ENCODE measurements at places on chromosomes 3 and 15.

GRCh38 chr3:10577486-10577885, 72.1 kb upstream of the ATP2B2 start:
- DNase-seq: no peak

GRCh38 chr3:66986406-66986805, 11.7 kb upstream of the KBTBD8 start:
- no peak for DNase-seq

DNA sequence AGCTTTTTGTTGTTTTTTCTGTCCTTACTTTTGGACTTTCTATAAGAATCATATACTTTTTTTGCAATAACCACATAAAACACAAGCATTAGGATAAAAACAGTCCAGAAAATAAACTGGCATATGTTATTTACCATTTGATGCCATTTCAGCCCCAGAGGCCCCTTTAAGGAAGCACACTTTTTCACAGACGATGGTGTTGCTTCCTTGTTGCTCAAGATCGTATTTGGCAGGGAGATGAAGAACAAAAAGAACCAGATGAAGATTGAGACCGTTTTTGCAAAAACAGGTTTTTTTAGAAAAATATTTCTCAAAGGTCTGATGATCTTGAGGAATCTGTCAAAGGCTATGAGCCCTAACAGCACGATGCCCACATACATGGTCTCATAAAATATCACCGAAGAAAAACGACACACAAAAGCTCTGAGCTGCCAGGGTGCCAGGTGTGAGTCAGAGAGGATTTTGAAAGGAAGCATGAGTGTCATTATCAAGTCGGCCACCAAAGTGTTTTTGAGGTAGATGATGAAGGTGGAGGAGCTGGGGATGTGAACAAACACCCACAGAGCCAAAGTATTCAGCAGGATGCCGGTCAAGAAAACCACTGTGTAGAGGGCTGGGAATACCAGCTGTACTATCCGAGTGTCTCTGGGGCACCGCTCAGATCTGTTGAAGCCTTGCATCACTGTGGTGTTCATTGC, 902 bp downstream of the P2RY13 start:
- DNase-seq: no peak

GRCh38 chr3:119700269-119700919, 2.4 kb upstream of the CFAP91 start:
- DNase-seq: no peak

DNA sequence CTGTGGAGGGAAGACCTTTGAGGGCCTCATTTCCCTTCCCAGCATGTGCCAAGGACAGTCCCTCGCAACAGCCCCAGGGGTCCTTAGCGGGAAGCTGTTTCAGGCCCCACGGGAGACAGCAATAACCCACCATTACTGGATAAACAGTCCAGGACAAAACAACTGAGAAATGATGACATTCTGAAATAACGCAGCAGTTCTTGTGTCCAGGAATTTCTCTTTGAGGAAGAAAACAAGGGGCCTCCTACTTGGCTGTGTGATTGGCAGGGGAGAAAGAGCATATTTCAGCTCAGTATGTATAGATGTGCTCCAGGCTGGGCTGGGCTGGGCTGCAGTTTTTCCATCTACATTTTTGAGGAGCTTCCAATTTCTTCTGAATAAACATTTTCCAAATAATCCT, 82.2 kb upstream of the THBS1 start:
- peak; percentile 7 for DNase-seq

GRCh38 chr3:184117636-184118035, 17.5 kb upstream of the EIF2B5 start:
- no peak for DNase-seq

- DNase-seq: no peak
These were observed 513 bp downstream of the SS18L2 start for GRCh38 chr3:42590989-42591756.

DNA sequence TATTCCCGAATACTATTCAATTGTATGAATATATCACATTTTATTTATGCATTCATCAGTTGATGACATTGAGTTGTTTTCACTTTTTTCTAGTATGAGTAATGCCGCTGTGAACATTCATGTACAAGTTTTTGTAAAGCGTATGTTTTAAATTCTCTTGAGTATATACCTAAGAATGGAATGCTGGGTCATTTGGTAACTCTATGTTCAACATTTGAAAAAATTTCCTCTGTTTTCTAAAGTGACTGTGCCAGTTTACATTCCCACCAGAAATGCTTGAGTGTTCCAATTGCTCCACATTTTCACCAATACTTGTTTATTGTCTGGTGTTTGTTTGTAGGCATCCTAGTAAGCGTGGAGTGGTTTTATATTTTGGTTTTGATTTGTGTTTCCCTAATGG, 144.5 kb downstream of the EPHA6 start:
- no peak for DNase-seq

- DNase-seq: no peak
These were observed 85.1 kb downstream of the DUT start for GRCh38 chr15:48416301-48416700.

GRCh38 chr3:94734206-94734605, 671.3 kb downstream of the NSUN3 start:
- no peak for DNase-seq

- no peak for DNase-seq
These were observed 617.5 kb downstream of the ZPLD1 start for GRCh38 chr3:103052236-103052830.

DNA sequence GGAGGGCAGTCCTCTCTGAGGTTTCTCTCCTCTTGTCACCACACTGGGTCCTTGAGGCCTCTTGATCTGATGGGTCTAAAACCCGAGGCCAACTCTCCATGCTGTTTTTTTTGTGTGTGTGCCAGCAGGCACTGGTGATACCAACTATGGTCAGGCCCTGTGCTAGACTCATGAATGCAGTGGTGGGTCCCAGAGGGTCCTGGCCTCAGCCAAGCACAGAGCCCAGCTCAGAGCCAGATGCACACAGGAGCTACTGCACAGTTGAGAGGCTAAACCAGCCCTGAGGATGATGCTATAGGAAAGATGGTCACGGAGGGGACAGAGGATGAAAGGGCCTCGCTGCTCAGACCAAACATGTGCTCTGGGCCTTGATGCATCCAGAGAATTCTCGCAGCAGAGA, 33.5 kb downstream of the RAB6B start:
- DNase-seq: no peak

- DNase-seq: no peak
These were observed 32.1 kb downstream of the EFHB start for GRCh38 chr3:19901918-19902317.

GRCh38 chr3:4900298-4900697, 78.9 kb upstream of the BHLHE40 start:
- no peak for DNase-seq

- DNase-seq: no peak
These were observed 3.1 kb downstream of the KIF7 start for GRCh38 chr15:89652131-89652530.

- no peak for DNase-seq
These were observed 778 bp downstream of the ARL6 start for GRCh38 chr3:97765336-97765735.

DNA sequence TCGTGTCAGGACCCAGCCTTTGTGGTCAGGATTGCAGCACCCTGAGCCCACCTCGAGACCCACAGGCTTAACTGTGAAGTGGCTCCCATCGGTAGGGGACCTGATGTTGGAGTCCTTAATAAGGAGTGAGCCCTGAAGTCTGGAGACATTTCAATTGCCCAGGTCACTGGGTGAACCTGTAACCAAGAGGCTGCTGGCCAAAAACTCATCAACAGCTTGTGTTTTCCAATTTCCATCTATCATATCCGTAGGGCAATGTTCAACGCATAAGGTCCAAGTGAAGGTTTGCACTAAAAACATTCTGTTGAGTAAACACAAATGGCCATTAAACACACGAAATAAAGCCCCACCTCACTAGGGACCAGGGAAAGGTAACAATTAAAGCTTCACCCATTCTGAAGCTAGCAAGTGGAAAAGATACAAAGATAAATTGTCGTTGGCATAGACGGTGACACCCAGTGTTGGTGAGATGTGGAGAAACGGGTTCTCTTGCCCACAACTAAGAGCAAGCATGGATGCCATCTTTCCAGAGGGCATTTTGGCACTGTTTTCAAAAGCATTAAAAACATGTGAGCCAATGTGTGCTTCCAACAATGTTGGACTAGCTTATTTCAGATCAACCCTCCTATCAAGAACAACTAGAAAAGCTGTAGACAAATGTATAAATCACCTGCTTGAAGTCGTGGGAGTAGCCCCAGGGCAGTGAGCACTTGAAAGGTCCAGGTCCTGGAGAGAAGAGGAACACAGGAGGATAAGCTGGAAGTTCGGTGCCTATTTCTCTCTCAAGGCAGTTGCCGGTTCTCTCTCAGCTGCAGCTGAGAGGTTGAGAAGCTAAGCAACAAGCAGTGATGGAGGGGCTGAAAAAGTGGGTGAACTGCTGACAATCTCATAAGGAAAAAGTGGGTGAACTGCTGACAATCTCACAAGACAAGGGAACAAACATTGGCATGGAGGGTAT, 56.3 kb upstream of the PCSK6 start:
- no peak for DNase-seq

DNA sequence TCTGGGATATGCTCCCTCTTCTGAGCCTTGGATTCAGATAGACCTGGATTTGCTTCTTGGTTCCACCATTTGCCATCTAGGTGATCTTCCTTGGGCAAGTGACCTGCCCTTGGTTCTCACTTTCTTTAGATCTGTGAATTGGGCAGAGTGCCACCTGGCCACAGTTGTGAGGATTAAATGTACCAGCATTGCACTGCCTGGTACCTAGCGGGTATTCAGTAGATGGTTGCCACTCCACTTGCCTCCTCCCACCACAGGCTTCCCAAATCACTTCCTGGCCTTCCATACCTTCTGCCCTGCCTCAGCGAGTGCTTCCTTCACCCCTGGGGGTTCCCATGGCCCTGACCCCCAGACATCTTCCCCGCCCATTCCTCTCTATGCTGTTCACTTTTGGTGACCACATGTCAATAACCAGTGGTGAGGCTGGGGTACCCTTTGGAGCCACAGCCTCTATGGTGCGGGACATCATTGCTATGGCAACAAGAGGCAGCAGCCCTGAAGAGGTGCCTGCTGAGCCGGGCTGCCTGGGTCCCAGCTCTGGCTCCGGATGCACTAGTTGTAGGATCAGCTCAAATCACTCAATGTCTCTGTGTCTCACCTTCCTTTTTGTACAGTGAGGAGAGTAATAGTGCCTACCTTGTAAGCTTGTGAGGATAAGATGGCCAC, 40.5 kb downstream of the CMTM7 start:
- no peak for DNase-seq

DNA sequence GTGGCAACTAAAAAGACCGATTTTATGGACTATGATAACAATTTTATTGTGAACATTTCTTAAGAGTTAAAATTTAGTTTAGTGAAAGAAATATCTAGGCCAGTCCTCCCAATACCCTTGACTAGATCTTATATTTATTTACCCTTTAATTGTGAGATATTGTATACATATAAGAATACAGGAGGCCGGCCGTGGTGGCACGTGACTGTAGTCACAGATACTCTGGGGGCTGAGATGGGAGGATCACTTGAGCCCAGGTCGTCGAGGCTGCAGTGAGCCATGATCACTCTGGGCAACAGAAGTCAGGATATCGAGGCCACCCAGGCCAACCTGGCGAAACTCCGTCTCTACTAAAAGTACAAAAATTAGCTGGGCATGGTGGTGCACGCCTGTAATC, 756 bp upstream of the RMDN3 start:
- no peak for DNase-seq

DNA sequence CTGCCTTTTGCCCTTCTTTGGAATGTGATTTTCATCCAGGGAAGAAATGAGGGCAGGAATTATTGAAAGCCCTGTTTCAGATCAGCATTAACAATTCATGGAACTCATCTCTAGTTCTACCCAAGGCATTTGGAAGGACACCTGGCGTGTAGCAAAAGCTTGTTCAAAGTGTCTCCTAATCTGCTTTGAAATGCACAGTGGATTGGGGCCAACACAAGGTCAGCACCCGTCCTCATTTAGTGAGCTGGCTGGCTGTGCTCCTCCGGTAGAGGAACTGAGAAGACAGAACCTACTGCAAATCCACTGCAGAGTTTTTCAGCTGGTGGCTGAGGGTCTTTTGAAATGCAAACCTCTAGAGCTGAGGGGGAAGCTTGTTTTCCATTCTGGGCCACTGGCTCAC, 141.6 kb upstream of the STT3B start:
- no peak for DNase-seq

GRCh38 chr3:24156466-24156865, 211.4 kb downstream of the NR1D2 start:
- DNase-seq: peak; percentile 13

- peak; percentile 9 for DNase-seq
These were observed 38.8 kb upstream of the MLF1 start for GRCh38 chr3:158532099-158532734.

DNA sequence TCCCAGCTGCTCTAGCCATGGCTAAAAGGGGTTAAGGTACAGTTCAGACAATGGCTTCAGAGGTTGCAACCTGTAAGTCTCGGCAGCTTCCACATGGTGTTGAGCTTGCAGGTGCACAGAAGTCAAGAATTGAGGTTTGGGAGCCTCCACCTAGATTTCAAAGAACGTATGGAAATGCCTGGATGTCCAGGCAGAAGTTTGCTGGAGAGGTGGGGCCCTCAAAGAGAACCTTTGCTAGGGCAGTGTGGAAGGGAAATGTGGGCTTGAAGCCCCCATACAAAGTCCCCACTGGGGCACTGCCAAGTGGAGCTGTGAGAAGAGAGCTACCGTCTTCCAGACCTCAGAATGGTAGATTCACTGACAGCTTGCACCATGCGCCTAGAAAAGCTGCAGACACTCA, 73.7 kb downstream of the STT3B start:
- no peak for DNase-seq

GRCh38 chr3:57133157-57133556, 32.0 kb downstream of the IL17RD start:
- no peak for DNase-seq

- no peak for DNase-seq
These were observed 10.6 kb downstream of the RPS27L start for GRCh38 chr15:63146684-63147083.

- no peak for DNase-seq
These were observed 374.2 kb downstream of the PLCL2 start for GRCh38 chr3:17258823-17259436.

GRCh38 chr3:79737530-79737929, 30.3 kb downstream of the ROBO1 start:
- DNase-seq: no peak

DNA sequence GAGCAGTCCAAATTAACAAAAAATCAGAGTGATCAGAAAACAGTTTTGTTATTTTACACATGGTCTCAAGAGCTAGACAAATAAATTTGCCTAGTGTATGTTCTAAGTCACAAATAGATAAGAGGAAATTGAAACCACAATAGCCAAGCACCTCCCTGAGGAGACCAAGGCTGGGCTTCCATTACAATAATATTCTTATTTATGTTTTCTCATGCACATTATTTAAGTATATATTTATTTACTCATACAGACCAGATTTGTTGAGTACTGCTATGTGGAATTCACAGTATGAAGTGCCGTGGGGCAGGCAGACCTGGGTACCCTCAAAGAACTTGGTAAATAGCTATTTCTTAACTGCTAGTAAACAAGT, 242.3 kb upstream of the ICE2 start:
- DNase-seq: no peak

GRCh38 chr3:183328823-183329222, 75.8 kb downstream of the B3GNT5 start:
- DNase-seq: no peak
